ENCODE measurements at places on chromosomes 11 and 22.

DNA sequence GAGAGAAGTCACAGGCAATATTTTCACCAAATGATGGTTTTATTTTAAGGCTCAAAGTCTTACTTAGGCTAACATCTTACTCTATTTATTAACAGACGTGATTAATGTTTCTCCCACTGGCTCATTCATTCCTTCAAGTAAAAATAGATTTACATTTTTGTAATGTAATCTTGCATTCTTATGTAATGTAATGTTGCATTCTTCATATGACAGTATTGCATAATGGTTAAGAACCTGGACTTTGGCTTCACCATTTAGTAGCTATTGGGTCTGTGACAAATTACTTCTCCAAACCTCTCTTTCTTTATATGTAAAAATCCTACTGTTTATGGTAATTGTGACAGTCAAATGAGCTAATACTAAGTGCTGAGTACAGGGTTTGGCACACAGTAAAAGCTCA, 3.3 kb upstream of the DIXDC1 start:
- DNase-seq: no peak

GRCh38 chr22:41217553-41218157, 12.5 kb downstream of the L3MBTL2 start:
- DNase-seq: peak; percentile 23

- DNase-seq: no peak
Measured at GRCh38 chr11:95884376-95884775, 39.5 kb downstream of the MTMR2 start.

DNA sequence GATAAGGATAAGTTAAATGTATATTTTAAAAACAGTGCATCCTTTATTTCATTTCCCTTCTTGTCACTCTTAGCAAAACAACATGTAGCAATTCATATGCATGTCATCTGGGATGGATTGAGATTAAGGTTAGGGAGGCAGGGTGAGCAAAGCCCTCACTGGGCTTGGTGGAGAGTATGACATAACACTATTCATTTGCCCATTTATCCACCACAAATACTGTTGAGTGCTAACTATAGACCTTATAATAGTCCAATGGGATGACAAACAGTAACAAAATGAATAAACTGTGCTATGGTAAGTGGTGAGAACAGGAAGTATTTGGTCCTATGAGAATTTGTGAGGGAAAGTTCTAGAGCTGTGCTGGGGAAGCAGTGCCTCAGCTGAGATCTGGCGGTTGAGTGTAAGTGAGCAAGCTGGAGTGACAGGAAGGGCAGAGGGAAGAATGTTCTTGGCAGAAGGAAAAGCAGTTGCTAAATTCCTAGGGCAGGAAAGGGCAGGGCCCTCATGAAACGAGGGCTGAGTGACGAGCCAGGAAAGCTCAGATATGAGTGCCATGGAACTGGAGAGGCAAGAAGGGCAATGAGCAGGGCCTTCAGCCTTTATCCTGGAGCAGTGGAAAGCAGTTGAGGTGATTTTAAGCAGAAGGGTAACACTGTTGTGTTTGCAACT, 6.7 kb downstream of the HSD17B12 start:
- no peak for DNase-seq

DNA sequence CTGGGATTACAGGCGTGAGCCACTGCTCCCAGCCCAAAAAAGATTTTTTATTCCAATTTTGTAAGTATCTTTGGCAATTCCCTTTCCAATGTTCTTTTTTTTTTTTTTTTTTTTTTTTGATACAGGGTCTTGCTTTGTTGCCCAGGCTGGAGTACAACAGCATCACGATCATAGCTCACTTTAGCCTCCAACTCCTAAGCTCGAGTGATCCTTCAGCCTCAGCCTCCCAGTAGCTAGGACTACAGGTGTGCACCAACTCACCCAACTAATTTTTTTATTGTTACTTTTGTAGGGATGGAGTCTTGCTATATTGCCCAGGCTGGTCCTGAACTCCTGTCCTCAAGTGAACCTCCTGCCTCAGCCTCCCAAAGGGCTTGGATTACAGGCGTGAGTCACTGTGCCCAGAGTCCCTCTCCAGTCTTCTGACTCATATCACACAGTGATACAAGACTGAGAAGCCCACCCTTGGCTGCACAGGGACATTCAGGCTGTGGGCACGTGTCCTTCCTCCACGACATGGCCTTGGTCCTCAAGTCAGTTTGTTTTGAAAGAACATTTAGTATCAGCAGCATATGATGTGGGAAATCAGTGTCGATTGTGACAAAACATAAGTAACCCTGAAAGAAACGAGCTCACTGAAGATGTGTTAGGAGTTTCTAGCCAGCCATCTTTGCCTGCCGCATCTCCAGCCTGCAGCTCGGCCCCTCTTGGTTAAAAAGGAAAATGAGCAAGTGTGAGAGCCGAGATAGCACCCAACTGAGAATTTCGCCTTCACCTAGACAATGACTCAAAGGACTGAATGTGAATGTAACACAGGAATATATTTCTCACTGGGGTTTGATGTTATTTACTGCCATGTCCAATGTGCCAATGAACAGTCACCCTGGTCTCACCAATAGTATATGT, 175.5 kb downstream of the MN1 start:
- no peak for DNase-seq

GRCh38 chr11:96696731-96697130, 306.9 kb downstream of the JRKL start:
- no peak for DNase-seq

DNA sequence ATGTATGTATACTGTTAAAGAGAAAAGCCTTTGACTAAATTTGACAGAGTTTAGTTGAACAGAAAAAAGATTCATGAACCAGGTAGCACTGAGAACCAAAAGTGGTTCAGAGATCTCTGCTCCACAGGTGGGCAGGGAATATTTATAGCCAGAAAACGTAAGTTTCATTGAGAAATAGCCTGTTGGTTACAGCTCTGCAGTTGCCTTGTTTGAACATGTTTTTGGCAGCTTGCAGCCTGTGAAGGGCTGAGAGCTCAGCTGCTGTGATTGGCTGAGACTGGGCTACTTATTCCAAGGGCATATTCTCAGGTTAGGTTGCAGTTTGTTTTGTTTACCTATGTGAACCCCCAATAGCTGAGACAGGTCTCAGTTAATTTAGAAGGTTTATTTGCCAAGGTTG, 13.5 kb upstream of the ZNF74 start:
- no peak for DNase-seq

GRCh38 chr22:19718456-19719049, 4.2 kb downstream of the SEPTIN5 start:
- no peak for DNase-seq

GRCh38 chr11:13126430-13126829, 117.3 kb downstream of the RASSF10 start:
- DNase-seq: no peak

DNA sequence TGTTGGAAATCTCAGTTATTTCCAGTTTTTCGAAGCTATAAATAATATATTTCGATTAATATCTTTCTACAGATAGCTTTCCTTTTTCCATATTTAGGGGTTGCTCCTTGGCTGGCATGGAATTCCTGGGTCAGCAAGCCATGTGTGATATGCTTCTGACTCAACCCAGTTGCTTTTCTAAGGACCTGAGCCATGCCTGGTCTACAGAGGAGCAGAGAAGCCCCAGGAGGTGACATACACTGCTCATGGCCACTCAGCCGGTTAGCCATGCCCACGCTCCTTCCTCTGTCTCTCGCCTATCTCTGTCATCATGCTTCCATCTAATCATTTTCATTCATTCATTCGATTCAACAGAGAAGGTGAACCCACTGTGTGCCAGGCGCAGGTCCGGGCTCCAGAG, 23.2 kb upstream of the PDGFB start:
- DNase-seq: no peak

DNA sequence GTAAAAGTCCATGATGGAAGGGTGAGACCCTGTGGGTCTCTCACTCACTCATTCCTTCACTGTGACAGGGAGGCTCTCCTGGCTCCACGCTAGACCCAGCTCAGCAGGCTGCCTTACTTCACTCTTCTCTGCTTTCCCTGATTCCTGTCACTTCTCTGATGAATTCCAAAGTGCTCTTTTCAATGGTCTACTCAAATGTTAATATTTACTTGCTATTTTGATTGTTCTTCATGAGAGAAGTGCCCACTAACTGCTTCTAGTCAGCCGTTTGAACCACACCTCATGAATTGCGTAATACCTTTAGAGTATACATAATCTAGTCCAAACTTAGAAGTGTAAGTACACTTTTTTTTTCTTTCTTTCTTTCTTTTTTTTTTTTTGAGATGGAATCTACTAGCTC, 1350.2 kb upstream of the RAG2 start:
- DNase-seq: no peak

GRCh38 chr22:24285245-24285644, 14.6 kb downstream of the SPECC1L start:
- DNase-seq: no peak

DNA sequence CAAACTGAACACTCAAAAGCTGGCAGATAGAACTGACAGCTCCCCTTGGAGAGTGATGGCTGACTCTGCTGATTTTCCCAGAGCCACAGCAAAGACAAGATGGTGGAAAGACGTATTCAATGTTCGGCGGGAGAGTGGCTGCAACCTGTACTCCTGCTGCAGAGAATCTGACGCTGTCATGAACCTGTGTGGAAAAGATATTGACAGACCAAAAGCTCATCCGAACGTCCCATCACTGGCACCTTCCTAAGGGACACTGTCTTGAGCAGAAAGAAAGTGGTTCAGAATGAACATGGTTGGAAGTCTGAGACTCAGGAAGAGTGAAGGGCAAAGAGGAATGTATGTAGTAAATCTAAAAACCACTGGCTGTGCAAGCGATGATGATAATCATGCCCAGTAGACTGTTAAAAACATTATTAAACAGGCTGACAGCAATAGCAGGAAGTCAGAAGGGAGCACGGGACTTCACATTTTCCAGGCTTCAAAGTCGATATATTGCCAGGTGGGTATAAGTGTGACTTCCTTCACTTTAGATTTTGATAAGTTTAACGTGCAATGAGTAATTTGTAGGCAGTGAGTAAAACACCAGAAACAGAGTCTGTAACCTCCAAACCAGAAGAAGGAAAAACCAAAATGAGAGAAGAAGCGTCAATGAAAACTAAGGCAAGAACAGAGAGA, 6.2 kb upstream of the IL17REL start:
- no peak for DNase-seq

DNA sequence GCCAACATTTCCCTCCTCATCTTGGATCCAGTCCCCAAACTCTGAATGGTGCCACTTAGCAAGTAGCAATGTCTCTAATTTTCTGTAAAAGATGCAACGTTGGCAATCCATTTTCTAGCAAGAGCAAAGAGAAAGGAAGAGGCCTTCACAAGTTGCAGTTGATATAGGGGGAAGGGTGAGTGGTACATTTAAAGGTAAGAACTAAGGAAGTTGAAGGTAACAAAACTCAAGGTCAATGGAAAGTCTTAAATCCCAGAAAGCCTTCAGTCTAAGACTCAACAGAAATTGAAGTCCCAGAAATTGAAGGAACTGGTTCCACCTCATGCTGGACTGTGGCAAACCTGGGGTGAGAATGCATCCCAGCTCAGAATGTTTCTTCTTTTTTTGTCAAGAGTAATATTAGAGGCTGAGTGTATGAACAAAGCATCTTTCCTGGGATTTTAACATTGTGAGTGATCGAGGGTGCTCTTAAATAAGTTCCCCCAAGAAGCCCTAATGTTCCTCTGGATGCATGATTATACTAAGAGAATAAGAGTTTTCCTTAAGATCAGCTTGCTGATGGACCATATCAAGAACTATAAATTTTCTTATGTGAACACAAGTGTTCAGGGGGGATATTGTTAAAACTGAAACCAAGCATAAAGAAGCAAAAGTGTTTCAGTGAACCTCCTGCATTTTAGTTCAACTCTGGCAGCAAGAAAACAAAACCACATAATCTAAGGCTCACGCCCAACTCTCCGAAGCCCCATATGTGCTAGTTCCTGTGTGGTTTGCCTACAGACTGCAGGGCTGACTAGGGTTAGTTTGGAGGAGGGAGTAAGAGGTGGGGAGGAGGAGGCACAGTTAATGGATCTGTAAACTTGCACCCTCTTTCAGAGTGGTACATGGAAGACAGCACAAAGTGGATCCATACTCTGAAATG, at the start of gene GRAP2:
TSS of gene GRAP2 (plus strand) at position 779 of the 922 bp plus-strand sequence. CDS start 46,023 bp downstream, outside the sequence.
- peak; percentile 65 for DNase-seq

DNA sequence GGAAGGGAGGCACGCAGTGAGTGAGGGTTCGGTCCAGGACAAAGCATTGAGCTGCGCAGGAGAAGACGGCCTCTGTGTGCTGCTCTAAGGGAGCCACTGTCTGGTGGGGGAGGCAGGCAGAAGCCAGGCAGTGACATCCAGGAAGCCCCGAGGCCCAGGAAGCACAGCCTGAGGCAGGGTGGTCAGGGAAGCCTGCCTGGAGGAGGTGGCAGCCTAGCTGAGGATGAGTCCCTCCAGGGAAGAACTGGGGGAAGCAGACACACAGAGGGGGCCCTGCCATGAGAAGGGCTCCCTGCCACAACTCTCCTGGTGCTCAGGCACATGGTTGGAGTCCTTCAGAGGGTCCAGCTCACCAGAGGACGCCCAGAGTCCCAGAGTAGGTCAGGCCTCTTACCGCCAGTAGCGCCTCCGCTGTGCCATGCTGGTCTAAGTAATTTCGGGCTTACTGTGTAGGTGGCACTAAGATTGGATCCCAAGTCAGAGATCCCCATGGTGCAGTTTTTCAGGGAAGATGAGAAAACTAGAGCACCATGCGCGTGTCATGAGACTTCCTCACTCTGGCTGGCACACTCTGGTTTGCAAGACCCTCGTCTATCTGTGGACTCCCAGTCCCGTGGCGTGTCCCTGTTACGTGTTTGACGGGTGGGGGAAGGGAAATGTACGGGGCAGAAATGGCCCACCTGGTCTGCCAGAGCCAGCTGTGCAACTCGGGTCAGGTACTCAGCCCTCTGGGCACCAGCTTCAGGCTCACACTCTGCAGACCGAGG, 887.2 kb downstream of the BRD1 start:
- no peak for DNase-seq

- DNase-seq: no peak
Measured at GRCh38 chr11:33620423-33621171, 80.0 kb downstream of the C11orf91 start.

DNA sequence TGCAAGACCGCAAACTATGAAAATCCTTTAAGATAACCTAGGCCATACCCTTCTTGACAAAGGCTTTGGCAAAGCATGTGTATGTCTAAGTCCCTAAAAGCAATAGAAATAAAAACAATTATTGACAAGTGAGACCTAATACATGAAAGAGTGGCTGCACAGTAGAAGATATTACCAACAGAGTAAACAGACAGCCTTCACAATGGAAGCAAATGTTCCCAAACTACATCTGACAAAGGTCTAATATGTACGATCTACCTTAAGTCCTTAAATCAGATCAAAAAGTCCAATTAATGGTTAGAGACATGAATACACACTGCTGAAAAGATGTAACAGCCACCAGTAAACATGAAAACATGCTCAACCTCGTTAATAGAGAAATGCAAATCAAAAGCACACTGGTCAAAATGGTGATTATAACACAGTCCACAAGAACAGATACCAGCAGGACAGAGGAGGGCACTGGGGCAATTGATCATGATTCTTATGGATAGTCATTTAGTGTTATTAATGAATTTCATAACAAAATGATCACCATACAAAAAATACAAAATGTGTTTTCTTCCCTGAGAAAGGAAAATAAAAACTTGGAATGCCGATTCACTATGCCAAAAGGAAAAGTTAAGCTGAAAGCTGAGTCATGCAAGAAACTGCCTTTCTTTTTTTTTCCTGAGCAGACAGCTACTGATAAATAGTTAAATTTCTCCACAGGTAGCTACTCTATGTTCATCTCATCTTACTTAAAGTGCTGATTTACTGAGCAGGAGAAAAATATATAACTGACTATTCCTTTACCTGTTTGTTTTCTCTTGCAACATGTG, 102.6 kb upstream of the VPREB1 start:
- no peak for DNase-seq

- DNase-seq: no peak
Measured at GRCh38 chr11:44944181-44944852, 6.4 kb downstream of the TP53I11 start.
